A549 treated with CpdA at 1 μM for 4 hours (cell line): ENCODE measurements at places on chromosomes 6 and 20. TPM values are rescaled to one million over a fixed set of nuclear protein-coding genes. Genes with fewer than 3 reads are reported as not detected.

Gene MYL9
- 13.3 to 24.3 TPM (median 19.1 TPM) in 5 replicates for total RNA-seq

Gene PPP1R3G
- 0.96 to 1.6 TPM (median 1.2 TPM) in 5 replicates for total RNA-seq

Gene RFX6
- total RNA-seq: not detected in 5 replicates

Gene GNRH2
- total RNA-seq: 0.15 to 0.37 TPM (median 0.20 TPM) in 3 of 5 replicates, not detected in the others

Gene TOX2
- total RNA-seq: 7.8 to 10.3 TPM (median 10.0 TPM) in 5 replicates

Gene TBCC
- total RNA-seq: 15.7 to 16.7 TPM (median 16.5 TPM) in 5 replicates

Gene DNMT3B
- 3.9 to 5.2 TPM (median 4.6 TPM) in 5 replicates for total RNA-seq

Gene SLC9A8
- total RNA-seq: 7.3 to 9.3 TPM (median 8.3 TPM) in 5 replicates

Gene FOXA2
- total RNA-seq: 12.1 to 20.9 TPM (median 18.2 TPM) in 5 replicates

Gene SNX5
- total RNA-seq: 220 to 245 TPM (median 228 TPM) in 5 replicates

Gene SLC25A27
- total RNA-seq: 0.09 to 1.4 TPM (median 0.61 TPM) in 5 replicates

Gene ADAM33
- 0.05 to 0.06 TPM in 2 of 5 replicates, not detected in the others for total RNA-seq

Gene C6orf141
- total RNA-seq: 23.6 to 30.5 TPM (median 25.8 TPM) in 5 replicates
